ENCODE measurements at places on chromosomes 7 and 10. TPM values are rescaled to one million over a fixed set of nuclear protein-coding genes. Genes with fewer than 3 reads are reported as not detected.

The LRWD1 gene
- total RNA-seq, result 25.3 TPM

The SMO gene
- 20.0 TPM for total RNA-seq

The KLLN gene
- total RNA-seq, result 0.82 TPM

The TAF6 gene
- 23.8 TPM for total RNA-seq

The ADAM22 gene
- total RNA-seq, result 111 TPM

GRCh38 chr7:151394076-151395035 lies 15.5 kb downstream of the WDR86 start:
- no peak for DNase-seq

- DNase-seq, result no peak
Measured at GRCh38 chr7:133345690-133346421, 93.0 kb downstream of the EXOC4 start.

DNA sequence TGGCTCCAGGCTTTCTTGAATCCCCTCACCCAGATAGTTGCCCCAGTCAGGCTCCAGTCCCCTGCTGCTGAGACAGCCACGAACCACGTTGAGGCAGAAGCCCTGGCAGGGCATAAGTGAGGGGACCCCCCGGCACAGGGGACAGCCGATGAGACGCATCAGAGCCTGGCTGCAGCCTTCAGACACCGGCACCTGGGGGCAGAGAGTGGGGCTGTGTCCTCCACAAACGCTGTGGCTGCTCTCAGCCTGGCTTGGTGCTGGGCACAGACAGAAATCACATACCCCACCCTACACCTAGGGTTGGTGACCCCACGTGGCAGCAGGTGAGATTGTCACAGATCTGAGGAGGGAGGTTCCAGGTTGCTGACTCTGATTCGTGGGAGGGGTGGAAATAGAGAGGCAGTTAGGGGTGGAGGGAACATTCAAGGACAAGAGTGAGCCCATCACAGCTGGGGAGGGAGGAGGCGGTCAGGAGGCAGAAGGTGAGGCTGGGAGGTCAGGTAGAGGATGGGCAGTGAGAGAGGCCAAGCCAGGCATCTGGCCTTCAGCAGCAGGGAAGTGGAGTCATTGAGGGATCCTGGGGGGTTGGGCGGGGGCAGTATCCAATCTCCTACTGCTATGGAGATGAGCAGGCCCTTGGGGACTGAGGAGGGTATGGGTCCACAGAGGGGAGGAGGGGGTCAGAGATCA lies 3.2 kb downstream of the GPC2 start:
- DNase-seq, result no peak

DNA sequence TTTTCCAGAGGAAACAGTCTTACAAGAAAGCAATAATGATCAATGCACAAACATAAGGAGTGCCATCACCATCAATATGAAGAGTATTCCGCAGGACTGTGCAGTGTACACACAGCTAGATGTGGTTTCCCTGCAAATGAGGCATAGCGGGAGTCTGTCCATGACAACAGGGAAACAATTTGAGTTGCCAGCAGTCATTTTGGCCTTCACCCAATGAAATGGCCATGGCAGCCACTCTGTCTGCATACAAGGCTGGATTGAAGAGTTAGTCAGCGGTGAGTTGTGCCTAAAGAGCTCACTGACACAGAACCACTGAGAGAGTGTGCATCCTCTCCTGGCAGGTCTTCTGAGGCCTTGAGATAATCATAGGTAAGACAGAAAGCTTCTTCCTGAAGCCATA lies 303.3 kb downstream of the IPMK start:
- DNase-seq, result no peak

- DNase-seq, result no peak
Measured at GRCh38 chr10:48639632-48640031, 34.8 kb upstream of the ARHGAP22 start.

DNA sequence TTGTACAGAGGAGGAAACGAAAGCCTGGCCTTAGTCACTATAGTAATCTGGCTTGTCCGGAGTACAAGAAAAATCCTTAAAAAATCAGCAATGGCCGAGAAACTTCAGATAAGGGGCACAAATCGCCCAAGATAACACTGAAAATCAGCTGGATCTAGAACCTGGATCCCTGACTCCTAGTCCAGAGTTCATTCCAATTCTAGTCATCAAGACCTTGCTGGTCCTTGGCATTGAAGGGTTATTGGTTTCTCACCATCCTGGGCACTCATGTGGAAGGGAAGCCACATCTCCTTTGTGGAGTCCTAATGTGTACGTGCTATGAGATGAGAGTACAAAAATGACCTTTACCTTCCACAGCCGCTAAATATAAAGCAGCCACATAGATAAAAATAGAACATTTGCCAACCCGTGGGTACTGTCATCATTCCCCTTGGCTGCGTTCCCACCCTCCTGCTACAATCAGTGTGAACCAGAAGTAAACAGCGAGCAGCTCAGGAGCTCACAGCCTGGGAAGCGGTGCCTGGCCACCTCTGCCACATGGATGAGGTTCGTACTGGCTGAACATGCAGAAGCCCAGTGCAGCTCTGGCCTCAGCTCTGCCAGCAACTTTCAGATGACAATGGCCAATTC lies 116.0 kb upstream of the PDLIM1 start:
- DNase-seq, result peak; percentile 79

DNA sequence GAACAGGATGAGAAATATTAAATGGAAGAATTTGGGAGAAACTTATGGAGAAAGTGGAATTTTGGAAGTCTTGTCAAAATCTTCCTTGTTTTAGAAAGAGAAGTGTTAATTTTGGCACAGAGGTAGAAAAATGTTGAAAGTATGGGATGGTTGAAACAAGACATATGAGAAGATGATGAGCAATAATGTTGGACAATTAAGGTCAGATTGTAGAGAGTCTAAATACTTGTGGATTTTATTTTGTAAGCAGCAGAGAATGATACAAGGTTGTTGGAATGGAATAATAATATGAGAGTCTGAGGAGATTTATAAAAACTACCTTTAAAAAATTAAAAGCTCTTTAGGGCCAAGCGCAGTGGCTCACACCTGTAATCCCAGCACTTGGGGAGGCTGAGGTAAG lies 34.6 kb downstream of the PHTF2 start:
- no peak for DNase-seq

DNA sequence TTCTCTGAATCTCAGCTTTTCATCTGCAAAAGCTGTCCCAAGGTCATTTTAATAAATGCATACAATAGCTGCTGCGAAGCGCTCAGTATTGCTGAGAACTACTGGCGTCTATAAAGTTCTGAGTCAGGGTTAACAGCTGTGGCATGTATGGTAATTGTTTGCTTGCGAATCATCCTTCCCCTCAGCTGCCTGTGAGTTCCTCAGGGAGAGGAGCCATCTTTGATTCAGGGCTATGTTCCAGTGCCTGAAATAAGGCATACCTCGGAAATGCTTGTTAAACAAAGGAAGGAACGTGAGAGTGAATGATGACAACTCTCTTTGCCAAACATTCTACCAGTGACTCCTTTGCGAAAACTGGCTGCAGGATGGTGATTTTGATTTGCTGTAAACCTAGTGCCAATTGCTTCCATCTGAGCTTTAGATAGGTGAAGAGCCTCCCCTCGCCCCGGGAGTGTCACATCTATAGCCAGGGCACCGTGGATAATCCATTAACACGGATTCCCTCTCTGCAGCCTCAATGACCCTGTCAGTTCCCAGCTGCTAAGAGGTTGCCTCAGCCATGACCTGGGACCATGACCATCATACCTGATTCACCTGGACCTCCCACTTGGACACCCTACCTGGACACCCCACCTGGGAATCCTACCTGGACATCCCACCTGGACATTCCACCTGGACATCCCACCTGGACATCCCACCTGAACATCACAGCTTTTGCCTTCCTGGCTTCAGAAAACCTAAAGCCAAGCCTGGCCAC lies 39.6 kb downstream of the GPRIN2 start:
- DNase-seq, result no peak

- no peak for DNase-seq
Measured at GRCh38 chr7:25223206-25223605, 5.1 kb downstream of the NPVF start.

DNA sequence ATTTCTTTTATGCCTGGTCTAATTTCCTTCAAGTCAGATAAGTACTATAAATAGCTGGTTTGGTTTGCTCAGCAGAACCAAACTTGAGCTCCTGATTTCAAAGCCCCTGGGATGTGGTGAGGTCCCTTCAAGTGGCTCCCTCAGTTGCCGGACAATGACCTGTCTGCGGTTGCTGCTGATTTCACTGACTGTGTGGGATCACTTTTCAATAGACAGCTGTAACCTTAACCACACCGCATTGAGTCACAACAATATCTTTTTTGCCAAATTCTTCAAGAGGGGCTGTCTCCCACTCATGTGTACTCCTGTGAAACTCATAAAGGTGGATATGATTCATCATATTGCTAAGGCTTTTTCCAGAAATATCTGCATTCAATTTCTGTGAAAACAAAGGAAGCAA lies 23.1 kb upstream of the ITGA8 start:
- DNase-seq, result no peak

GRCh38 chr10:44362866-44363711 lies 21.8 kb downstream of the CXCL12 start:
- DNase-seq, result no peak

DNA sequence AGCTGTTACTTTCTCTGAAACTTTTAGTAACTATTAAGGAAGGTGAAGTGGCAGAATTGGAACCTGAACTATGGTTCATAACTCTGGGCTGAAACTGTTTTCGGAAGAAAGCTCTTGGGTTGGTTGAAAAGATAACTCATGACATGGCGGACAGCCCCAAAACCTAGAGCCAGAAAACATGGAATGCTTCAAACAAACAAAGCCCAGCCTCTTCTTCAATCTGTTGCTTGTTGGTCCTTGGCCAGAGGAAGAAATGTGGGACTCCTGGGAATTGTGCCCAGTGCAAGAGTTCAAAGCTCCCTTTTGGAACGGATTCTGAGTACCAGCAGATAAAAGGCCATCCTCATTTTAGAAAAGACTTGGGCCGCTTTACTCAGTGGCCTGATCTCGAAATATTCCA lies 52.9 kb upstream of the CACNB2 start:
- DNase-seq, result peak; percentile 15

- DNase-seq, result no peak
Measured at GRCh38 chr7:135168001-135168400, 2.5 kb downstream of the CYREN start.

- DNase-seq, result no peak
Measured at GRCh38 chr10:76358743-76359395, 927.4 kb downstream of the LRMDA start.

DNA sequence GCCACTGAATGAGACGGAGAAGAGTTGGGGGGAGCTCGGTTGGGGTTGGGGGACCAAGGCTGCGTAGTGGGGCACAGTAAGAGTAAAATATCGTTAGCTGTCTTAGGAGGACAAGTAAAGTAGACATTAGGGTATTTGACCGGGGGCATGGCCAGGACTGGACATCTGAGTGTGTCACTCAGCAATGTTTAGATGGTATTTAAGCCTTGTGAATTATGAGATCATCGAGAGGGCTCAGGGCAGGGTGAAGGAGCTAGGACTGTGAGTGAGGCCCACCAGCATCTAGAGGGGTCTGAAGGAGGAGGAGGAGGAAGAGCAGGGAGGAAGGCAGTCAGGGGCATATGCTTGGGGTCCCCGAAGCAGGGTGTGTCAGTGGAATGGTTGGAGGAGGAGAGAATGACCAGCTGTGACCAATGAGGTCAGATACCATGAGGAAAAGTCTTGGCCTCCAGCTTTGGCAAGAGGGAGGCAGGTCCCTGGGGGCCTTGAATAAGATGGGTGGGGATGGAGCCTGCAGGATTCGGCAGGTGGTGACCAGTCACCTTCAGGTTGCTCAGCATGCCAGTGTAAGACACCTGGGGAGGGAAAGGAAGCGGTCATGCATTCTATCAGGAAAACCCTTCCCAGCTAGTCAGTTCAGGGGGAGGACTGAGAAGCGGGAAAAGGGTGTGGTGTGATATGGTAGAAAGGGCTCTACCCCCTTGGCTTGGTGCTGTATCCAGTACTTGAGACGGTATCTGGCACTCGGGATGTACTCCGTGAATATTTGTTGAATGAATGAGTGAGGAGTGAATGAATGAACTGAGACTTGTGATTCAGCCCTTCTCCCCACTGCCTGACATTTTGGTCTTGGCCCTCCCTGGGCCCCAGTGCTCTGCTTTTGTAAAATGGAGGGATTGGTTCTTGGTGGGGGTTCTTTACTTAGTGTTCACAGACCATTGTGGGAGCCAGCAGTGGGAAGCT lies 34.8 kb upstream of the SH2D4B start:
- no peak for DNase-seq

DNA sequence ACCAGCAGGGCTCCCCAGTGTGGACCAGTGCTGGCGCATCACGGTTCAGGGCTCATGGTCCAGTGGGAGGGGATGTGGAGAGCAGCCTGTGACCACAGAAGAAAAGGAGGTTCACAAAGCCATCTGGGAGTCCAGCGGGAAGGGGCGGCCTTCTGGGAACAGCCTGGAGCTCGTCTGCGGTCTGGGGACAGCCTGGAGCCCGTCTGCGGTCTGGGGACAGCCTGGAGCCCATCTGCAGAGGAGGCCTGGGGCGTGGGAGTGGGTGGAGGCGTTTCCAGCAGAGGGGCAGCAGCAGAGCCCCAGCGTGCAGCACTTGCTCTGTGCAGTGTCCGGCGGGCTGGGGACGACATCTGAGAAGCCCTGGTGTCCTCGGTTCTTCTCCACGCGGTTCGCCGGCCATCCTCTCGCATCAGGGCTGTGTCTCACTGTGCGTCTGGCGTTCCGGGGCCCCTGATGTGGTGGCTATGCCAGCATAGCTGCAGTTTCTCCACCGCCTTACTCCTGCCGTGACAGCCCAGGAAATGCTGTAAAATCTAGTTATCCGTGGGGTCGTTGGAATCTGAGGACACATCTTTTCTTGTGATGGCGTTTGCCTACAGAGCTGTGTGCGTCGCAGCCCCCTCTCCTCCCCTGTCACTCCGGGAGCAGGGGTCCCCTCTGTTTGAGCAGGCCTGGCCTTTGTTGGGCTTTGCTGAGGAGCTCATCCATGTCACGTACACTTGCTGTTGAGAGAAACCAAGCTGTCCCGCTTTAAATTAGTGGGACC lies 104.6 kb downstream of the INPP5A start:
- no peak for DNase-seq

GRCh38 chr10:70432561-70433263 lies 8.8 kb downstream of the NODAL start:
- no peak for DNase-seq

DNA sequence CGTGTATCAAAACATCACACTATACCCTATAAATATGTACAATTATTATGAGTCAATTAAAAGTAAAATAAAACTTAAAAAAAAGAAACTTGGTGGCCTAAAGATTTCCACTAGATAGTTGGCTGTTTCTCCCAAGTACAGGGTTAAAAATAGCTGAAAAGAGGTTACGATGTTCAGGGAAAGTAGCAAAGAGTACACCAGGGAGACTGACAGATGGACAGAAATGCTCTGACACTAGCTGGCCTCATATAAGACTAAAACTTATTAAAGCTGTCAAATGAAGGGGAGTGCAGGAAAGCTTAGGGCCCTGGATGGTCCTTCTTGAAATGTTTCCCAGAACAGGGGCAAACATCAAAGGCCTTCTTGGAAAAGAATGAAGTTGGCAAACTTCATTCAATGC lies 51.3 kb downstream of the TCAF1 start:
- no peak for DNase-seq

- DNase-seq, result no peak
Measured at GRCh38 chr7:30931929-30932540, 20.4 kb downstream of the AQP1 start.

DNA sequence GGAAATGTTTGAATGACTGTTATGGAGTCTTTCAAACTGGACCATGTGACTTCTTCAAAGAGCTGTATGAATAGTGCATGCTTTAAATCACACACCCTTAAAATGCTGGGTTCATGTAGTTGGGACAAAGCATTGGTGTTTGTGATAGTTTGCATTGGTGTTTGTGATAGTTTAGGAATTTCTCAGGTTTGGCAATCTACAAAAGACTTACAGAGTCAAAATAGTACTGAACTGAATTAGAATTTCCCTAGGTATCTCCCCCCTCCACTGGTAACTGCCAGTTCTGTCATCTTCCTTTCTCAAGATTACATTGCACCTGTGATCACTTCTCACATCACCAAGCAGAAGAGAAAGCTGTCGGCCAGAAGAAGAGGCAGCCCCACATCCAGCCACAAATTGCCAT lies 261.1 kb downstream of the GATA3 start:
- no peak for DNase-seq
